ENCODE measurements at places on chromosomes 6 and 20.

DNA sequence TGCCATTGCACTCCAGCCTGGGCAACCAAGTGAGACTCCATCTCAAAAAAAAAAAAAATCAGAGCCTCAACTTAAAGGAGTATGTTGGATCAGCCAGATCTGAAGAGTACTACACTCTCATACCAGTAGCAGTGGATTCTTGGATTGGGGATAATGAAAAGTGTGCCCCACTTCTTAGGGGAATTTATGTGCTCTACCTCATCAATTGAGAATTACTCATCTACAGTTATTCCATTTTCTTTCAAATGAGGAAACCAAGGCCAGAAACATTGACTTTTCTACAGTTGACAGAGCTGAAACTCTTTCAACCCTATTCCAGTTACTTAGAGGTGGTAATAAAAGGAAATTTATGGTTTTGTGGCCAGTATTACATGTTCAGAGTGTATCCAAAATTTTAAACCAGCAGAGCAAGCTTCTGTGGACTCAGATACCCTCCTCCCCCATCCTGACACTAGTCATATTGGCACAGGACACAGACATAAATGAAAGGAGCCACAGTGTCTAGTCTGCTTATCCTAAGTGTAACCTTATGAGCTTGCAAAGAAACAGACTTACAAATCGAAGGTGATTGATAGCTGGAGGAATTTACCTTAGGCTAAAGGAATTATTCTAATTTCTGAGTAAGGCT lies 51.2 kb downstream of the ORC3 start:
- DNase-seq: no peak

DNA sequence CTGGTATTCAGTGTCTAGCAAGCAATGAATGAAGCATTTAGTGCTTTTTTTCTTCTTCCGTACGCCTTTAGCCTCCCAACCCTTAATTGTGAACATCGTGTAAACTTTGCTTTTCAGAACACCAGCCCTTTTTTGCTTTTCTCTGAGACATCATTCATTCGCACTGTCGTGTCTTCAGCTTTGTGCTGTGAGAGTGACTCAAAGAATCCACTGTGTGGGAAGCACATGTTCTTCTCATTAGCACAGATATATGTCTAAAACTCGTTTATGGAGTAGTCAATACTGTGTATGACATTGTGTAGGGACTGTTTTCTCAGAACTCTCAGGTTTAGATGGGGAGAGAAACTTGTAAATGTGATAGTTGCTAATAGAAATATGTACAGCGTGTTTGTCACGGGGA lies 279.1 kb downstream of the FARS2 start:
- no peak for DNase-seq

DNA sequence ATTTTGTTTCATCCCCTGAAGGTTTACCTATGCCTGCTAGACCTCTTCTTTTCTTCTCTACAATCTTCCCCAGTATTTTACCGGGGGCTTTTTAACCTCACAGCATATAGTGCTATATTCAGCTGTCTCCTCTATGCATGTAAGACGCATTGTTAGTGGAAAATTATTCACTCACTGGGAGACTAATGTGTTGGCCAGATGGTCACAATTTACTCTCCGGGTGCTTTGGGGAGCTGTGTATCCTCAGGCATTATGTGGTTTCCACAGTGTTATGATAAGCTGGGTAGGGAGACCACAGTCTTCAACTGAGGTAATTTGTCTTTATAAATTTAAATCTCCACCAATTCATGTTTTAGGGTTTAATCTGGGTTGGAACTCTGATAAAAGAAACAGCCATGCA lies 553.8 kb upstream of the PTCHD4 start:
- DNase-seq: no peak

- DNase-seq: no peak
These were observed 95.4 kb upstream of the DEFB112 start for GRCh38 chr6:50145125-50145524.

DNA sequence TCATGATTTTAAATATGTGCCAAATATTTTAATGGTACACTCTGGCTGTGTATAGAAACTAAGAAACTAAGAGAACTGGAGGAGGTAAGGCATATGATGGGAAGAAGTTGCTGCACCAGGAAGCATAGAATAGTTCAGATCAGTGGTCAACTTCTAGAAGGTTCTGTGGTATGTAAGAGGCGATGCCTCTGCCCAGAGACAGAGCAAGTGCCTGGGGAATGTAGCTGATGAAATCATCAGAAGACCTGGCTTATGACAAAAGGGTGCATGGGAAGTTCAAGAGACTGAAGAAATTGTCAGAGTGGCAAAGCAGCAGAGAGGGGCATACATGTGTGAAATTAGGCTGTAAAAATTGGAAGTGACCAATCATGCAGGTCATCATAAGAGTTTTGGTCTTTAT lies 580.8 kb downstream of the BMP2 start:
- DNase-seq: no peak

DNA sequence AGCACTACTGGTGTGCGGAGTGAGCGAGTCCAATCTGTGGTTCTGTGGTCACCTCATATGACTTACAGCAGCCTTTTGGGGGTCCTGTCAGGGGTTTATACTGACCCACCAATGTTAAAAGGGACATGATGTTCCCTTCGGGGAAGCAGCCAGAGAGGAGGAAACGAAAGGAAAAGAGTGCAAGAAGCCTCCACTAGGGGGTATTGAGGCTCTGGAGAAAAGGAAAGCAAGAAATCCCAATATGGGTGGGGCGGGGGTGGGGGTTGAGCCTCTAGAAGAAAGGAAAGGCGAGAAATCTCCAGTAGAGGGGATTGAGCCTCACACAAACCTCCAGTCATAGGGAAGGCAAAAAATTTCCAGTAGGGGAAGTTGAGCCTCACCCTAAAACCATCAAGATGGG lies 249.3 kb upstream of the ECI2 start:
- no peak for DNase-seq

GRCh38 chr20:37520419-37520955 lies 563 bp upstream of the NNAT start:
- no peak for DNase-seq

DNA sequence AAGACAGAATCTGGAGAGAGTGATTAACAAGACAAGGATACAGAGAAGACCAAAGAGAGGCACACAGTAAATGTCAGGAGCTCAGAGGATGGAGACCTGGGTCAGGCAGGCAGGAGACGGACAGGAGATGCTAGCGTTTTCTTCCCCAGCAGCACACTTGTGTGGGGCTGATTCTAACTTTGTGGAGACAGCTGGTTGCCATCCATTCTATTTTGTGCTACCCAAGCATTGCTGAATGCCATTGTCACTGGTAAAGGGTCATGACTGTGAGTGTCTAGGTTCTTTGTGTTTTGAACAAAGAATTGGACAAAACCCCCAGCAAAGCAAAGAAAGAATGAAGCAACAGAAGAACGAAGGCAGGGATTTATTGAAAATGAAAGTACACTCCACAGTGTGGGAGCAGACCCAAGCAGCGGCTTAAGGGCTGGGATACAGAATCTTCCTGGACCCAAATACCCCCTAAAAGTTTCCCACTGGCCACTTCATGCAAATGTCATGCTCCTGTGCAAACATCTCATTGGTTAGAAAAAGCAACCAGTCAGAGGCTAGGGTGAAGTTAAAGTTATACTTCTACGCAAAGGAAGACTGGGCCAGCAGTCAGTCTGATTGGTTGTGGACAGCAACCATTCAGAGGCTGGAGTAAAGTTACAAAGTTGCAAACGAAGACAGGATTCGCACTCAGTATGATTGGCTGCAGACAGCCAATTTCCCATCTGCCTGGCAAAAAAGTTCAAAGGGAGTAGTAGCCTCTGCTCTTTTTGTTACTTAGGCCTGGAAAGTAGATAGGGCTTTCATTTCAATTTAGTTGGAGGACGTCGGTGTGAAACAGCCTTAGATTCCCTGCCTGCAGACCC lies 17.5 kb downstream of the PTK7 start:
- DNase-seq: no peak

GRCh38 chr6:162099685-162100084 lies 627.9 kb downstream of the PRKN start:
- no peak for DNase-seq

GRCh38 chr6:162387718-162388382 lies 339.7 kb downstream of the PRKN start:
- no peak for DNase-seq

DNA sequence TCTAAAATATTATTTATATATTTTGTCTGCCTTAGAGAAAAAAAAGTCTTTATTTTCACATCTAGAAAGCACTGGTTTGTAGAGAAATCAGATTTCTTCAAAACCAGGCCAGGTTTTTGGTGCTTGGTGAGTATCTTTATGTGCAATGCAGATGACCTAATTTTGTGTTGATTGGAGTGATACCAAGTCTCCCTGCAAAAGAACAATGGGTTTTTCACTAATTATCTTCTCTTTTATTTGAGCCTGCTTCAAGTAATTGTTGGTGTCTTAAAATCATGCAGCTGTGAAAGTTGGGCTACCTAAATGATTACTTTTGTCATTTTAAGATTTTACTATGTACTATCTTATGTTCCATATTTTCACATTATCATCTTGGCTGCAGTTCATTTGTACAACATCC lies 874.7 kb downstream of the TFAP2A start:
- no peak for DNase-seq

DNA sequence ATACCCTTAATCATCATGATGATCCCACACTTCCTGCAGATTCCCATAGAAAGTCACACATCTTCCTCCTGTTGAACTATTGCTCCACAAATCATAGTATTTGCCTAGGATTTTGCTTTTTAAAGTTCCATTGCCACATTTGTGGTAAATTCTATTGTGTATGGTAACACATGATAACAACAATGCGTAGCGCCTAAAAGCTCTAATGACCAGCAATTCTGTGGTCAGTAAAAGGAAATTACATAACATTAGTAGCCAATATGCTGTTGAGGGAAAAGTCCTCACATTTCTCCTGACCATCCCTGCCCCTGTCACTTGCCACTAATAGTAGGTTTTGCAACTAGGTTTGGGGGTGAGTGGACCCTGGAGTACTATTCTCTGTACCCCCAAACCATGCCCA lies 31.8 kb upstream of the PDE7B start:
- no peak for DNase-seq

- no peak for DNase-seq
These were observed 696 bp upstream of the SIRPA start for GRCh38 chr20:1894471-1894950.

DNA sequence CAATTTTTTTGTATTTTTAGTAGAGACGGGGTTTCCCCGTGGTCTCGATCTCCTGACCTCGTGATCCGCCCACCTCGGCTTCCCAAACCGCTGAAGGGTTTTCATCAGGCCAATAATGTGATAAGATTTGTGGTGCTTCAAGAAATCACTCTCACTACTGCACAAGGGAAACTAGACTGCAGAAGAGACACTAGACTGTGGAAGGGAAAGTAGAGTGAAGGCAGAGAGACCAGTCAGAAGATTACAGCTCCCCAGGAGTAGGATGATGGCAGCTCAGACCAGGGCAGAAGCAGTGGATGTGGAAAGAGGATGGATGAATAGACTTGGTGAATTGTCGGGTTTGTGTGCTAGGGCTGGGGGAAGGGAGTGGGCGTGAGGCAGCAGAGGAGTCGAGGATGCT lies 48.0 kb upstream of the GTSF1L start:
- DNase-seq: no peak

DNA sequence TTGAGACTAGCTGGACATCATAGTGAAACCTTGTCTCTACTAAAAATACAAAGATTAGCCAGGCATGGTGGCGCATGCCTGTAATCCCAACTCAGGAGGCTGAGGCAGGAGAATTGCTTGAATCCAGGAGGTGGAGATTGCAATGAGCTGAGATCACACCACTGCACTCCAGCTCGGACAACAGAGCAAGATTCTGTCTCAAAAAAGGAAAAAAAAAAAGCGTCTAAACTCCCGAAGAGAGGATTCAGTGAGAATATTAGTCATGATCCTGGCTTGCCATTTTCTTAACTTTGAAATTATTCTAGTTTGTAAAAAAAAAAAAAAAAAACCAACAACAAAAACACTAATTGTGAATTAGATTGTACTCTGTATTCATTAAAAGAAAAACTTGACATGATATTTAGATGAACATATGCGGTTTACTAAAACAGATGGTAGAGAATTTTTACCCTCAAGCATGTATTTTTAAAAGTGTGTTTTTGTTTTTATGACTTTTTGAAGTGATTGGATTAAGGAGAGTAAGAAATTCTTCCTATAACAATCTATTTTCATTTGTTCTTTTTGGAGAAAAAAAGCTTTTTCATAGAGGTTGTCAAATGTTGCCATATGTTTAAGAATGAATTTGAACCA lies 80.7 kb downstream of the UST start:
- no peak for DNase-seq

GRCh38 chr6:73548458-73549446 lies 27.9 kb upstream of the EEF1A1 start:
- no peak for DNase-seq

GRCh38 chr20:39445095-39445494 lies 483.0 kb downstream of the DHX35 start:
- DNase-seq: no peak

- DNase-seq: no peak
These were observed 7.3 kb upstream of the BPIFA2 start for GRCh38 chr20:33160681-33161080.

GRCh38 chr6:92608751-92609150 lies 810.6 kb downstream of the EPHA7 start:
- no peak for DNase-seq

- no peak for DNase-seq
These were observed 622 bp downstream of the MRGBP start for GRCh38 chr20:62796699-62797491.

GRCh38 chr6:170433163-170434116 lies 119.7 kb downstream of the PSMB1 start:
- DNase-seq: no peak

DNA sequence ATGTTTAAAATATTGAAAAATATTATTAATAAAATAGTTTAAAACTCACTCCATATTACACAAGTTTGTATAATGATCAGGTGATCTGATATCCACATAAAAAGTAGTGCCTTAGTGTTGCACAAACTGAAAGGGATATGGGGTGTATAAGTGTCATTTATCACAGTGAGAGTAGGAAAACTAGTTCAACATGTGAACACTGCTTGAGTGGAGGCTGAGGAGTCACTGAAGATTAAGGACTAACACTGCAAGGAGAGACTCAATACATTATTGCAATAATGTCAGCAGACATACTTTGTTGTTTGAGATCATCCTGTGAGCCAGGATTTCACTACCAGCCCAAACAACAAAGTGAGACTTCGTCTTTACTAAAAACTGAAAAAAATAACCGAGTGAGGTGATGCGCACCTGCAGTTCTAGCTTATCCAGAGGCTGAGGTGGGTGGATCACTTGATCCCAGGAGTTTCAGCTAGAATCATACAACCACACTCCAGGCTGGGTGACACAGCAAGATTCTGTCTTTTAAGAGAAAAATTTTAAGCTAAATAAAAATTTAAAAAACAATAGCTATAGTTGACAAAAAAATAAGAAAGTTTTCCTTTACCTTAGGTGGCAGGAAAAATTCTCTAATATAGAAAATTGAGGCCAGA lies 2.4 kb upstream of the KHDC1L start:
- no peak for DNase-seq

GRCh38 chr20:16703570-16703969 lies 26.3 kb upstream of the SNRPB2 start:
- DNase-seq: no peak

- DNase-seq: no peak
These were observed 107.0 kb upstream of the OGFRL1 start for GRCh38 chr6:71181565-71181964.
